Inflammatory macrophage treated with lipopolysaccharide for 4 hours (primary cell): ENCODE measurements at places on chromosomes 3 and 15.

DNA sequence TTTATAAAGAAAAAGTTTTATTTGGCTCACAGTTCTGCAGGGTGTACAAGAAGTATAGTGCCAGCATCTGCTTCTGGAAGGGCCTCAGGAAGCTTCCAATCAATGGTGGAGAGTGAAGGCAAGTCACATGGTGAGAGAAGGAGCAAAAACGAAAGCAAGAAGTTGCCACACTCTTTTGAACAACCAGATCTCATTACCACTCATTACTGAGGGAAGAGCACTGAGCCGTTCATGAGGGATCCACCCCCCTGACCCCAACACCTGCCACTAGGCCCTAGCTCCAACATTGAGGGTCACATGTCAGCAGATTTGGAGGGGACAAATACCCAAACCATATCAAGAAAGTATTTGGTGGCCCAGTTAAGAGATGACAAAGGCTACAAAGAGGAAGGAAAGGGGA lies 239.3 kb upstream of the UBE2E1 start:
- DNase-seq, result no peak

- no peak for DNase-seq
Observed at GRCh38 chr3:10365791-10366190, 44.9 kb upstream of the SEC13 start.

- DNase-seq, result no peak
Observed at GRCh38 chr3:182323898-182324297, 469.4 kb upstream of the ATP11B start.

DNA sequence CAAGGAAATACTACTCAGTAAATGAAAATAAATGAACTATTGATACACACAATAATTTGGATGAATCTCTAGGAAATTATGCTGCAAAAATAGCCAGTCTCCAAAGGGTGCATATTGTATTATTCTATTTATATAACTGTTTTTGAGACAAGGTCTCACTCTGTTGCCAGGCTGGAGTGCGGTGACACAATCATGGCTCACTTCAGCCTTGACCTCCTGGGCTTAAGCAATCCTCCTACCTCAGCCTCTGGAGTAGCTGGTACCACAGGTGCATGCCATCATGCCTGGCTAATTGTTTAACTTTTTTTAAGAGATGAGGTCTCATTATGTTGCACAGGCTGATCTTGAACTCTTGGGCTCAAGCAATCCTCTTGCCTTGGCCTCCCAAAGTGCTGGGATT lies 12.5 kb downstream of the KLHDC8B start:
- DNase-seq, result no peak

- DNase-seq, result no peak
Observed at GRCh38 chr3:124144035-124144814, 152.3 kb upstream of the ROPN1 start.

DNA sequence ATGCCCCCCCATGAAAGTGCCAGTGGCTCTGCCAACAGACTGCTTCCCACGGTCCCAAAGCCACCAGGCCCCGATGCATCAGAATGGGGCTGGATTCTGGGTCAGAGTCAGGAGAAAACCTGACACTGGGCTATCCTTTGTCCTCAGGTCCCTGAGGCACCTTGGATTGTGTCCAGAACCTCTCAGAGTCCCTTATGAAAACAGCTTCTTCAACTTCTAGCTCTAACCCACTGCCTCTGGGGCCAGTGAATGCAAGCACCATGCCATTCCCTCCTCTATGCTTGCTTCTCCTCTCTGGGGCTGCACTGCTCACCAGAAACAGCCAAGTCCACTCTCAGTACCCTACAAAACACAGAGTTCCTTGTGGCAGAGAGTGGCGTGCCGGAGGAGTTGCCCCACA lies 9.9 kb downstream of the CRABP1 start:
- DNase-seq, result no peak

GRCh38 chr15:81914734-81915256 lies 131.0 kb downstream of the MEX3B start:
- DNase-seq, result no peak

GRCh38 chr15:43132830-43133429 lies 456 bp upstream of the TMEM62 start:
- no peak for DNase-seq

DNA sequence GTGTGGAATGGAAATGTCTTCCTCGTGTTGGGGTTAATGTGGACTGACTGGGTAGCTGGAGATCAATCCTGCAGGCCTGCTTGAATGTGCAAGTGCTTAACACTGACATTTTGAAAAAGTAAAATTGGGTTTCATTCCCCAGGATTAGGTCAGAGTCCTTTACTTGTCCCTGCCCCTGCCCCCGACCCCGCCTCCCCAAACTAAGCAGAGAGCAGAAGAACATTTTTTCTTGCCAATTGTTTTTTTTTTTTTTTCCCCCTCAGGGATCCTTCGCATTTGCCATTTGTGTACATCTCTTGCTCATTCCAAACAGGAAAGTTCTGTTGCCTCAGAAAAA lies 147.0 kb upstream of the NR2F2 start:
- no peak for DNase-seq

GRCh38 chr3:174251681-174252080 lies 607.5 kb upstream of the NAALADL2 start:
- no peak for DNase-seq

GRCh38 chr15:61807281-61807929 lies 252.8 kb downstream of the VPS13C start:
- no peak for DNase-seq

DNA sequence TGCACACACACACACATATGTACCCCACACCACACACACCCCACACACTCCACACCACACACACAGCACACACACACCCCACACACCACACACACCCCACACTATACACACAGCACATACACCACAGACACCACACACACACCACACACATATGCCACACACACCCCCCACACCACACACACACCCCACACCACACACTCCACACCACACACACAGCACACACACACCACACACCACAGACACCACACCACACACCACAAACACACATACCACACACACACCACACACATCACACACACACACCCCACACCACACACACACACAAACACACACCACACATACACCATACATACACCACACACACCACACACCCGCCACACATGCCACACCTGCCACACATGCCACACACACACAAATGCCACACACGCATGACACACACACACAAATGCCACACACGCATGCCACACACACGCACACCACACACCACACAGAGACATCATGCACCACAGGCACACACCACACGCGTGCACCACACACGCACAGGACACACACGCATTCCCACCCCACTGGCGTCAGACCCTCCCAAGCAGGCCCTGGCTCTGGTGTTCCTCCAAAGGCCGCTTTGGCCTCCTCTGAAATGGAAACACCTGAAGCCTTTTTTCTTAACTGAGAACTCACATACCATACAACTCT lies 15.7 kb downstream of the CHST13 start:
- DNase-seq, result no peak

- no peak for DNase-seq
Observed at GRCh38 chr3:114318295-114318694, 24.5 kb downstream of the TIGIT start.

GRCh38 chr15:80861731-80862170 lies 82.6 kb downstream of the CEMIP start:
- no peak for DNase-seq

GRCh38 chr3:128435058-128435457 lies 31.6 kb downstream of the DNAJB8 start:
- DNase-seq, result no peak
